NCI-H1930 (cell line): ENCODE measurements at places on chromosomes 13 and 19.

DNA sequence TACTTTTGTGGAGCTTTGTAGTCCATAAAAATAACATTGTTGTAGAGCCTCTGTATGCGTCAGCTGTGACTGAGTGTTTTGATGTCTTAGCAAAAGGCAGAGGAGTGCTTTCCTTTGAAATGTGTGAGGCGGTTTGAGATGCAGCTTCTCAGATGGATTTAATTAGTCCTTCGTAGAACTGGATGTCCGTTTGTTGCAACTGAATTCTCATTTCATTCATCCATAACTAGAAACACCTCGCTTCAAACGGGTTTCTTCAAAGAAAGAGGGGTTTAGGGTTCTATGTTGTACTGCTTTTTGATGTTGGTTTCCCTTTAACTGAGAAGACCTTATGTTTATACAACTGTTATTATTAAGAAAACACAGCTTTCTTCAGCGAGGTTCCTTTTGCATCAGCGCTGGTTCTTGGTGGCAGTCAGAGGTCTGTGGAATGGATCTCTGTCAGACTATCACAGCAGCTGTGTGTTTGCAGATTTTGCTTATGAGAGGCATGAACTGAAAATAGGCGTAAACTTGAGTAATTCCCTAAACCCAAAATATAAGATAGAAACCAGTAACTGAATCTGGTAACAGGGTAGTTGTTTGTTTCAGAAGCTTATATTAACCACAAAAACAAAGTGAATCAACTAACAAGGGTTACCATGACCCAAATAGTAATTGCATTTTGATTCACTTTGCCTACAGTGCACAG, 194.4 kb downstream of the GGACT start:
- DNase-seq, result no peak

DNA sequence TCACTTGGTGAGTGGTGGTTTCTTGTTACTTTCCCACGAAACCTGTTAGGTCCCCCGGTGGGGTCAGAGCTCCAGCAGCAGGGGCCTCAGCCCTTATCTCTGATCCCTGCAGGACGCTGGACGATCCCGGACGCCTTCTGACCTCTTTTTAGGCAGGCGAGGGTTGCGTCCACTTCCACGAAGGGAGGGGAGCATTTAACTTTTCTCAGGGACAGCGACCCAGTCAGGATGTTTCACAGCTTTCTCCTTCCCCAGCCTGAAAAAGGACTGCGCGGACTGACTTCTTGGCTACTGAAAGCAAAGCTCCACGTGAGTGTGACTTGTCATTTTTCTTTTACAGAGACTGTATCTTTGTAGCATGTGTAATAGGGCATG, 692 bp downstream of the ZNF234 start:
- DNase-seq, result no peak

GRCh38 chr19:4909156-4909896, at the start of gene UHRF1:
Gene UHRF1, plus strand, starts transcription at chr19:4909501. Its CDS starts 1,385 bp downstream, at chr19:4910886.
- peak; percentile 43 for DNase-seq

- no peak for DNase-seq
These were observed 77.5 kb downstream of the ZNF536 start for GRCh38 chr19:30449673-30450072.

DNA sequence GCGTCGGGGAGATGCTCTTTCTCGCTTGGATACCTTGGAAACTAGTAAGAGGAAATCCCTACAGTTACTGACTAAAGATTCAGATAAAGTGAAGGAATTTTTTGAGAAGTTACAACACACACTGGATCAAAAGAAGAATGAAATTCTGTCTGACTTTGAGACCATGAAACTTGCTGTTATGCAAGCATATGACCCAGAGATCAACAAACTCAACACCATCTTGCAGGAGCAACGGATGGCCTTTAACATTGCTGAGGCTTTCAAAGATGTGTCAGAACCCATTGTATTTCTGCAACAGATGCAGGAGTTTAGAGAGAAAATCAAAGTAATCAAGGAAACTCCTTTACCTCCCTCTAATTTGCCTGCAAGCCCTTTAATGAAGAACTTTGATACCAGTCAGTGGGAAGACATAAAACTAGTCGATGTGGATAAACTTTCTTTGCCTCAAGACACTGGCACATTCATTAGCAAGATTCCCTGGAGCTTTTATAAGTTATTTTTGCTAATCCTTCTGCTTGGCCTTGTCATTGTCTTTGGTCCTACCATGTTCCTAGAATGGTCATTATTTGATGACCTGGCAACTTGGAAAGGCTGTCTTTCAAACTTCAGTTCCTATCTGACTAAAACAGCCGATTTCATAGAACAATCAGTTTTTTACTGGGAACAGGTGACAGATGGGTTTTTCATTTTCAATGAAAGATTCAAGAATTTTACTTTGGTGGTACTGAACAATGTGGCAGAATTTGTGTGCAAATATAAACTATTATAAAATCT, 2.7 kb upstream of the KCNRG start:
- no peak for DNase-seq

- DNase-seq, result no peak
These were observed 7.9 kb upstream of the STK24 start for GRCh38 chr13:98584668-98585397.

GRCh38 chr13:82878536-82878935, 1003.7 kb downstream of the SLITRK1 start:
- DNase-seq, result peak; percentile 49

- no peak for DNase-seq
These were observed 98.2 kb downstream of the OLFM4 start for GRCh38 chr13:53126841-53127245.

- DNase-seq, result no peak
These were observed 25.3 kb downstream of the LRRC4B start for GRCh38 chr19:50542943-50543342.

- DNase-seq, result no peak
These were observed 9.6 kb upstream of the UBL3 start for GRCh38 chr13:29859971-29860370.

DNA sequence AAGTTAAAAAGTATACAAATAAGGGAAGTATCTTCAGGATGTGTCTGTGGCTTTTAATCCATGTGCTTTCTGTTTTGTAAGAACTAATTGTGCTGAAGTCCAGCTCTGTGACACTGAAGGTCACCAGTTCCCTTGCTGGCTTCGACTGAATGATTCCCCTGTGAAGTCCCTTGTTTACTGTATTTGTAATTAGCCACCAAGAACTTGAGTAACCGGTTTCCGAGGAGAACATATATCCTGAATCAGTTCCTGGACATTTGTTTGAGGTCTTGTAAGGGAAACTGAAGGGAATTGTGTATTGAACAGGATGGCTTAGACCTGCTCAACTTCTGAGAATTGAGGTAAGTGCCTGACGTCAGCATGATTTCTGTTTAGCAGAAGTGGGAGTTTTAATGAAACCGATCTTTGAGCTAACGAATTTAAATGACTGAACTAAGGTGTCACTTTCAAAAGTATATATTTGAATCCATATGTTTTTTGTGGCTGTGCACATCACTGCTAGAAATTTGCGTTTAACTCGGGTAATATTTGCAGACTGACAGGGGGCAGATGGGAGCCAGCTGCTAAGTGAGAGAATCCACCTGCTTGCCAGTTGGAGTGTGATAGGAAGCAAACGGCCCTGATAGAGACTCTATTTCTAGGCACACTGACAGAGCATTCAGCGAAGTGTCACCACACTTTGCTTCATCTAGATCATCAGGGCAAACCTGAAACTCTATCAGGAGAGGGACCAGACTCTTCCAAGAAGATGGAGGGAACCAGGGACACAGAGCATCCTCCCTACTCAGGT, 530.0 kb downstream of the RFC3 start:
- DNase-seq, result no peak

DNA sequence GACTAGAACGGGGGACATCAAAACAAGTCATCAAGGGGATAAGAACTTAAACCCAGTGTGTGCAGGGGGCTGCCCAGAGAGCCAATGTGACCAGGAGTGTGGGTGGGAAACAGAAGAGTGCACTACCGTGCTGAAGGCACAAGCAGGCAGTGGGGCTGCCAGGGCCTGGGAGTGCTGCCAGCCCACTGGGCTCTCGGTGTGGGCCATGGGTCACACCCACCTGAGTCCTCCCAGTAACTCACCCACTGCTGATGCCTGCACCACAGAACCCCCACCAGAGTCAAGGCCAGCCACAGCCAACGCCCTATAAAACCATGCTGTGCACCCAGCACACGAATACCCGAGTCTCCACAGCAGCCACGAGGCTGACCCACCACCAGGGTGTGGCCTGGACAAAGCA, 8.5 kb downstream of the MED26 start:
- no peak for DNase-seq

- DNase-seq, result peak; percentile 14
These were observed 2.9 kb upstream of the DCLK1 start for GRCh38 chr13:36133950-36134626.

GRCh38 chr19:43132696-43133095, 50.2 kb upstream of the PSG2 start:
- DNase-seq, result no peak

- no peak for DNase-seq
These were observed 15.1 kb downstream of the DEDD2 start for GRCh38 chr19:42202290-42202880.

GRCh38 chr19:7762719-7763293, at the start of gene CLEC4M:
Gene CLEC4M, plus strand, starts transcription at chr19:7763243. Its CDS starts 24 bp downstream, at chr19:7763267.
- DNase-seq, result no peak

DNA sequence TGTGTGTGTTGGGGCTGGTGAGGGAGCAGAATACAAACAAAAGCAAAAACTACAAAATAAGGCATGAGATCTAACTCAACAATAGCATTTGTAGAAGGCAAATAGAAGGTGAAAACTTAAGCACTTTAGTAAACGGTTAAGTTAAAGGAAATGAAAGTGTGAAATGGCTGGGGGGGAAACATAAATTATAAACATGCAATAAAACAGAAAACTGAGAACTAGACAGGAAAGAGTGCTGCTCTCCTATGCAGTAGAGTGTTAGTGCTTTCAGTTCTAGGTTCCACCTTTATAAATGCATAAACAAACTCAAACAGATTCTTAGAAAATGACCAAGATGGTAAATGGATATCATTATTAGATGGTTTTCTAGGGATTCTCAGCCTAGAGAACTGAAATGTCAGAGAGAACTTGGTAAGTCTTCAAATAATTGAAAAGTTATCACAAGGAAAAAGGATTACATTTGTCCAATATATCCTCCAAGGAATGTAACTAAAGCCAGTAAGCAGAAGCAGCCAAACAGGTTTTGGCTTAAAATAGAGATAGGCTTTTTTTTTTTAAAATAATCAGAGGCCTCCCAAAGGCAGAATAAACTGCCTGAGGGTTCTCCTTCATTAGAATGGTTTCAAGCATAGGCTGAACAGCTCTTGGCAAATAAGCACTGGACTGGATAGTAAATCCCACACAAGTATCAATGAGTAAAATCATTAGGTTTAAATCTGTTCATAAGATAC, 23.3 kb downstream of the RBM26 start:
- DNase-seq, result no peak

DNA sequence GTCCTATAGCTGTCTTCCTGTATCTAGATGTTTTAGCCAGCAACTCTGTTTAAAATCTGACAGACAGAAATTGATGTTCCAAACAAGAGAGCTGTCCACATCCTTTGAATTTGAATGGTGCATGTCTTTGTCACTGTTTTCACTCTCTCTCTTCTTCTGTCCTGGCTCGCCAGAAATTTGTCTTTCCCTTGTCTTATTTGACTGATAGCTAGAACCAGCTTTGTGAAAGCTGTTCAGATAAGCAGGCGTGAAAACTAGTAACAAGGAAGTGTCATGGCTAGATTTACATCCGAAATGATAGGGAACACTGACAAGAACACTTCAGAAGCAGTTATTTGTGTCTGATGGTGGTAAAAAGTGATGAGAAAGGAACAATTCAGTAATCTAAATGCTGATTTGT, 354.9 kb upstream of the SLITRK1 start:
- no peak for DNase-seq
